Breast epithelium (tissue), 4 donors: ENCODE measurements at places on chromosomes 13 and 19.

DNA sequence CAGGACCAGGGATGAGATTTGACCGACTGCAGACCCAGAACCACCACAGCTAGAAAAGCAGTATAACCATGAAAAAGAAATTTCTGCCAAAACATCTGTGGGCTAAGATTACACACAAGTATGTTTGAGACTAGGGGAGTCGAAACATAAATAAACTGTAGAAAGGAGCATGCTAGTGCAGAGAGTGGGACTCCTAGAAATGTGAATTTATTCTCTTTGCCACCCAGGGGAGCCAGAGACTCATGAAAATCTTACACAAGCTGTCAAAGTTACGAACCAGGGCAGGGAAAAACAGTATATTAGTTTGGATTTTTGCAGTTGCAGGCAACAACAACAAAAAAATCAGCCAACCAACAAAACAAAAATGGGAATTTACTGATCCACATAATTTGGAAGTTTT, 12.3 kb upstream of the HSPH1 start:
- no peak for DNase-seq

DNA sequence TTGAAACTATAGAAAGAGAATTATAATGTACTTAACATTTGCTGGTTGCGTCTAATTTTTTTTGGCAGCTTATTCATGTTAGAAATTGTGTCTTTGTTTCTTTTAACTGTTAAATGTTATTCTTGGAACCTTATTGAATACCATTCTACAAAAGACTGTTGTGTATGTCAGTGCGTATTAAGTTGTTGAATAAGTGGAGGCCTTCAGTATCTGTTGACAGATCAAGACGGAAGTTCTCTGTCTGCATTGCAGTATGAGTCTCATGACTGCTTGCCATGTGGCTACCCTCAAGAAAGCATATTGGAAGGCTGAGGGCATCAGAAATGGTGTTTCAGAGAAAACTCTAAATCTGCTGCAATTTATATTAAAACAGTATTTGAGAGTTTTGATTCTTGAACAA, 8.5 kb downstream of the UBA2 start:
- DNase-seq: no peak

DNA sequence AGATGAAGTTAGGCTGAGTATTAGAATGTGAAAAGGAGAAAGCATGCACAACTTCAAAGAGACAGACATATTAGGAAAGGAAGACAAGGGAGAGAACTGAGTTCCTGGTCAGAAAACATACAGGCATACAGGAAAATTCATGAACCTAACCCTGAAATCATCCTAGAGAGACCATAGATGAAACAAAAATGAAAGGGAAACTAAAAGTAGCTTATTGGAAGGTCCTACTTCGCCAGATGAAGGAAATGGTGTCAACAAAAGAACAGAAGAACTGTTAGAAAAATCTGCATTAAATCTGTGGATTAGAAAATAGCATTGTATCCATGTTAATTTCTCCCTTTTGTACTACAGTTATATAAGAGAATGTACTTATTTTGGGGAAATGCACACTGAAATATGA, 169.0 kb upstream of the UFM1 start:
- no peak for DNase-seq

DNA sequence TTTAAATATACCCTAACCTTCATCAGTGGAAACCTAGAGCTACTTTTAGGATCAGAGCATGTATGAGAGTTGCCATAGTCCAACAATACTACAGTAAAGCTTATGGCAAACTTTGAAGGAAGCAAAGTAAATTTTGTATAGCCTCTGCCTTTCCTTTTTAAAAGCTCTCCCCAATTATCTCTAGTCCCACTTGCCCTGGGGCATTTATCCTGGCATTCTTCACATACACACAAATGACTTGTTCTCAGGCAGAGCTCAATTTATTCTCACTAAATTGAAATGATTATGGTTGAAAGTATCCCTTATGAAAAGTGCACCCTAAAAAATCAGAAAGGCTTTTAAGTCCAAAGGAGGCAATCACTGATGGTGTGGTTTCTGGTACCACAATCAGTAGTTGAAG, 94.1 kb upstream of the UFM1 start:
- DNase-seq: no peak

- DNase-seq: no peak
Observed at GRCh38 chr13:105412171-105412570, 1123.3 kb downstream of the EFNB2 start.

DNA sequence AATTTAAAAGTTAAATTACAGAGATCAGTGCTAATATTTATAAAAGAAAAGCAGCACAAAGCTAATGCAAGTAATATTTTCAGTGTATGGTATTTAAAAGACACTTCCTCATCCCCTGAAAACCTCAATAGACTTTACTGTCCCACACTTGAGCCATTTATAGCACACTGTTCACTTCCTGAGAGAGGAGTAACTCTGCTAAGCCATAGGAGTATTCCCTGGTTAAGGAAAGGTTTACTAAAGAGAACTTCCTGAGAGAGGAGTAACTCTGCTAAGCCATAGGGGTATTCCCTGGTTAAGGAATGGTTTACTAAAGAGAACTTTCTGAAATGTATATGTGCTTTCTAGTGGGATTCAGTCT, 159.4 kb downstream of the NHLRC3 start:
- DNase-seq: no peak

DNA sequence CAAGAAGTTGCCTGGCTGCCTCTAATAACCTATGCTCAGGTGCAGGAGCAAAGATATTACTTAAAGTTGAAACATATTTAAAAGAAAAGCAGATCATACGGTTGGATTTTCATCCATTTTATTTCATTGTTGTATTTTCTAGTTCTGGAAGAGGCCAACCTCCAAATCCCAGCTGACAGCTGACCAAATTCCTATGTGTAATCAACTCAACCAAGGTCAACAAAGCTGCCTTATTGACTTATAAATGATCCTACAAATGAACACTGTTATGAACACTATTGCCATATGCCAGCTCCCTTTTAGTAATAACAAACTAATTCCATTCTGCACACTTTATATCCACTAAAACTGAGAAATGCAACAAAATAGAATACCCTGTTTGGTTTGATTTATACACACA, 1537.4 kb downstream of the SLITRK1 start:
- no peak for DNase-seq

DNA sequence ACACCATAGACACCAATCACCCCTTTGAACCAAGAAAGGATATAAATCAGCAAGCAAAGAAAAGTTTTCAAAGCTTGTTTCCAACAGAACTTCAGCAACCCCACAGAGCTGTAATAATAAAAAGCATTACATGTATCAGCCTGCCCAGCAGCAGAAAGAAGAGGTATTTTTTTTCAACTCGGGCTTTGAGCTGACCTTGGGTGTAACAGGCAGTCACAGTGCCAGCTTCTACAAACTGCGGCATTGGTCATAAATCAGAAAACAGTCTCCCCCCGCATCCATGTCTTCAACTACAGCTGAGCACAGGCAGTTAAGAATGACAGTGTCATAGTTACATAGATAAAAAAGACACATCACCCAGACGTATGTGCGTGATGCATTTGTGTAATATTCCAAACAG, 671.0 kb upstream of the SLITRK1 start:
- DNase-seq: no peak

- DNase-seq: no peak
Observed at GRCh38 chr13:21079761-21080592, 18.6 kb upstream of the LATS2 start.

GRCh38 chr13:30835442-30835841, 70.6 kb upstream of the MEDAG start:
- no peak for DNase-seq

DNA sequence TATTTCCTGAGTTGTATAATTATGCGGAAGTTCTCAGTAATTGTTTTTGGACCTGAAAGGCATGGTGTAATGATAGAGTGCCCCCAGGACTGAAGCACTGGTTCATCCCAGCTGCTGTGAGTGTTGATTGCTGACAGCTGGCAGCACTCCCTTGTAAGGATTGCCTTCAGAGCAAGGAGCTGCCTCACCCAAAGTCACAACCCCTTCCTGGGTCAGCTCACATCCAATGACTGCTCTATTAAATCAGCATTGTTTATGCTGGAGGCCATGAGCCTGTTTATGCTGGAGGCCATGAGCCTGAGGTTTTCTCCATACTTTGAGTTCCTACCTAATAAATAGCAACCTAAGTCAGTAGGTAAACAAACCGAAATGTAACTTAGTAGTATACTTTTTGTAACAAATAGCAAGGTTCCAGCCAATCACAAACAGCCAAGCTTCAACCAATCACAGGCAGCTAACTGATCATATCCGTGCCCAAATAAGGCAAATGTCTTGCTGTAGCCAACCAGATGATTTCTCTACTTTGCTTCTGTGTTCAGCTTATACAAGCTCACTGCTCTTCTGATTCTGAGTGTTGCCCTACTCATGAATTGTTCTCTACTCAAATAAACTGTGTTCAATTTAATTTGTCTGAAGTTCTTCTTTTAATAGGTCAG, 11.7 kb upstream of the SPACA6 start:
- no peak for DNase-seq

DNA sequence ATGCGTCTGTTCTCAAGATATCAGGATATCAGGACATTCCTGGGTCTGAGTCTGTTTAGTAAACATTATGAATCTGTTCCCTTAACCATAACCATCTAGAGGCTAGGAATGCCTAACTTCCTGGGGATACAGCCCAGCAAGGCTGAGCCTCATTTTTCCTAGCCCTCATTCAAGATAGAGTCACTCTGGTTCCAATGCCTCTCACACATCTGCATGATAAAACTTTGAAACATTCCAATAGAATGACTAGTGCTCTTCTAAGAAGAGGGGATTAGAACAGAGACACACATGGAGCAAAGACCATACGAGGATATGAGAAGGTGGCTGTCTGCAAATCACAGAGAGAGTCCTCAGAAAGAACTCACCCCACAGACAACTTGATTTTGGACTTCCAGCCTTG, 20.6 kb upstream of the CABP5 start:
- DNase-seq: no peak

- DNase-seq: peak; percentile 91
Observed at GRCh38 chr19:13850910-13851733, 25.8 kb upstream of the NANOS3 start.

GRCh38 chr19:1260749-1261537, 8.2 kb upstream of the CIRBP start:
- DNase-seq: peak; percentile 95

GRCh38 chr19:10866495-10866894, 4.9 kb upstream of the CARM1 start:
- DNase-seq: no peak

DNA sequence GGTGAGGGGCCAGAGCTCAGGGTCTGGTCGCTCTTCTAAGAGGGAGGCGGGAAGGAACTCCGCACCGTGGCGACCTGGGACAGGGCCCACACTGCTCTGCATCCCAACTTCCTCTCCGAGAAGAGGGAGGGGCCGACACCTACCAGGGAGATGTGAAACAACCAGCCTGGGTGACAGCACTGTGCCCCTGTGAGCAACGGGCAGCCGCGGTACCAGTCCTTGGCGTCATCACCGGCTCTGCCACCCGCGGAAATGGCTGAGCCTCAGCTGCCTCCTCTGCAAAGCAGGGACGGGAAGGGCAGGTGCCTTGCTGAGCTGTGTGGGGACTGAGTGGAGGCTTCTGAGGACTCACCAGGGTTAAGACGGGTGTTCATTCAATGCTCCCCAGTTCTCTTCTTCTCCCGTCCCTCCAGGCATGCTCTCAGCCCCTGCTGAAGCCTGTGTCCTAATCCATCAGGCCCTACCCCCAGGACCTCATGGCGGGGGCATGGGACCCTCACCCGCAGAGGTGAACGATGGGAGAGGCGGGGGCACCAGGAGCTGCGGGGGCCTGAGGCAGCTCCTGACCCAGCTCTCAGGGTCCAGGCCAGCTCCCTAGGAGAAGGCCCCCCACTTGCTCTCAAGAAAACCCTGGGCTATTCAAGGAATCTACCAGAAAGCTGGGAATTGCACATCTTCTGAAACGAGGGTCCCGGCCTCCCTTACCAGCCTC, 9.3 kb downstream of the ZNF787 start:
- DNase-seq: no peak

GRCh38 chr19:20612711-20613316, 47.2 kb upstream of the ZNF737 start:
- no peak for DNase-seq

DNA sequence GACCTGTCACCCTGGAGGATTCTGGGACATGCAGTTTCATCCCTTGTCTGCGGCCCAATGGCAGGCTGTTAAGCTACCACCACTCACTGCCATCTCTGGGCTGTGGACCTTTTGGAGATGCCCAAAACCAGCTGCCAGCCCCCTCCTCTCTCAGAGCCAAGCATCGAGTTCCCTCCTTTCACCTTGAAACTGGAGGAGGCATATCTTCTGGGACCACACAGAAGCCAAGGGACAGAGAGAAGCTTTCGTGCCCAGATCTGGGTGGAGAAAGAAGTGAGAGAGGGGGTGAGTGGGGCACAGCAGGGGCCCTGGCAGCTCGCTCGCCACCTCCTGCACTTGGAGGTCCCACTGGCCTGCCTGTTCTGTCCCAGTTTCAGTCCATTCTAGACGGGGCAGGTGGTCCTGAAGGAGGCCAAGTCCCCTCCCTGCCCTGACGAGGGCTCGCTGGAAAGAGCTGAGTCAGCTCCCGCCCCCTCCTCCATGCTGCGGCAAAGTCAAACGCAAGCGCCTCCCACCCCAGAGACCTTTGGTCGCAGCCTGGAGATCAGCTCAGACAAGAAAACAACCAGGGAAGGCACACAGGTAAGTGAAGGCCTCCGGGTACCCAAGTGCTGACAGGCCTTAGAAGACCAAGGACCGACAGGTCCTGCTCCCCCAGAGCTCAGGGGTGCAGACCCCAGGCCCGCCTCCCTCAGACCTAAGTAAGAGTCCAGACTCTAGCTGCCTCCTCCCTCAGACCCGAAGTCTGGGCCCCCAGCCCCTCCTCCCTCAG, 3.8 kb downstream of the BCAT2 start:
- no peak for DNase-seq

- DNase-seq: no peak
Observed at GRCh38 chr13:100438059-100438788, 150.4 kb downstream of the GGACT start.

GRCh38 chr19:19185853-19186740, 5.9 kb downstream of the BORCS8 start:
- no peak for DNase-seq

DNA sequence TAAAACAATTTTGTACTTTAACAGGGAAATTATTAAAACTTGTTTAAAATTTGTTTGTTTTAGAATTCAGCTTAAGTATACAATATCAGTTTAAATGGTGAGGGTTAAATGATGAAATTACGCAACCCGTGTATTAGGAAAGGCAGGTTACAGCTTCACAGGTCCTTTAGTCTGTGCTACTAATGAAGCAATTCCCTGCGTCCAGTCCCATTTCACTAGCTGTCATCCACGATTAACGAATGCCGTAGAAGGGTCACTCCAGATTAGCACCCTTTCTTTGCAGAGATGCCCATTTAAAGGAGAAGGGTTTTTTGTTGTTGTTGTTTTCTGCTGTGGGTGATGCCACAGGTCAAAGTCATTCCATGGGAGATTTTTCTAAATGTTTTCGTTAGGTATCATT, 457.6 kb upstream of the SLC10A2 start:
- no peak for DNase-seq
